ENCODE measurements at places on chromosomes 12 and 14.

DNA sequence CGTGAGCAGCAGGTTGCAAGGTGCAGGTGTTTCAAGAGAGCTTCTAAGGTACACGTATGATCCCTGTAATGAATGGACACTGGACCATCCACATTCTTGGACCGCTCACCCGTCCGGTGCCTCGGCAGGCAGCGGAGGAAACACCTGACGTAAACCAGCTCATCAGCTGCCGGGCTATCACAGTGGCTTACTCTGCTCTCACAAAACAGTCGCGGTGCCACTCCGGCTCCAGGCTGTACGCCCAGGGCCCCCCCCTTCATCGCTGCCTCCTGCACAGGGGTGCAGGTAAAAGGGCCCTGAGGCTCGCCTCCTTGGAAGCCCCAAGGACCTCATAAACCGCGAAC is 436 bp downstream of the VPS33A start:
- DNase-seq: peak; percentile 46

- DNase-seq: no peak
Observed at GRCh38 chr12:100963381-100963780, 168.8 kb downstream of the ANO4 start.

DNA sequence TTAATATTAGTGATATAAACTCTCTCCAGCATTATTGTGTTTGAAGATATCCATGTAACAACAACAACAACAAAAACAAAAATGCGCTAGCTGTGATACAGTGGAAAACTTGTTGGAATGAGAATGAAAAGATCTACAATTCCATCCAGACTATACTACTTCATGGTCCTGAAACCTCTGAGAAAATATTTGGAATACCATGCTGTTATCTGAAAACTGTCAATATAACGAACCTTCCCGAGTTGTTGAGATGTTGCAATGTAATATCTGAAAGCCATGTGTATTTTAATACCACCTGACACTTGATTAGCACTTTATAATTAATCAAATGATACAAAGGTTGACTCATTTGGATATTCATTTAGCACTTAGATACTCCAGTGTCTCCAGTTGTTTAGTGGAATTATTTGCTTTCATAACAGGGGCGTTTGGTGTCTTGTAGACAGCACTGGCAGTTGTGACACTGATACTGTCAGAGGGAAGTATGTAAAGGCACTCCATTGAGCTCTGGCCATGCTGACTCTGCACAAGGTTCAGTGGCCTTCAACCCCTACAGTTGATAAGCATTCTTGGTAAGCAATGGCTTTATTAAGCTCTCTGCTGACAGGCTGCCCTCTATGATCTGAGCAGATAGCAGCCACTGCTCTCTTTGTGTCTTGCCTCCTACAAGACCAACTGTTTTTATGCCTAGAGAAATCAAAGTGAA is 447.1 kb upstream of the SEL1L start:
- DNase-seq: no peak

DNA sequence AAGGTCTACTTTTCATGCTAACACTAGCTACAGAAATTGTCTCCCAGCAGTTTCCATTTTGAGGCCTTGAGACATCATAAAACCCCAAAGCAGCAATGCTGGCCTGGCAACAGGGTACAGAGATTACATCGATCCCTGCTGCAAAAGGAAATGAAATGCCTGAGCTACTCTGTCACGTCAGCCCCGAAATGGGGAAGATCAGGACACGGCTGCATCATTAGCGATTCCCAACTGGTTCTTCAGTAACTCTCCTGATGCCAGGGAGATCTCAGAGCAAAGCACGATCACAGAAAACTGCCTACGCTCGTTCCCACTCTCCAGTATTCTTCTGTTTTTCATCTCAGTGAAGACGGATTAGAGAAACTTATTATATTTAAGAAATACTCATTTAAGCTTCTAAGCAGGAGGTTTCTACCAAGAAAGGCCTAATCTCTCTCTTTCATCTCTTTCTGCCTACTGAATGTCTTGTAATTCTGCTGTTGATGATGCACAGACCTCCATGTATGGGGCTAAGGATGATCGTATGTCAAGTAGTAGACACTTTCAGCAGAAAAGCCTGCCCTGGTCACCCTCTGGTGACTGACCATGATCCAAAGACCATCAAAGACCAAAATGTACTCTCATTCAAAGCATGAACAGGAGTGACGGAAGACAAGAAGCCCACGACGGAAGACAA is 168.5 kb downstream of the RIMBP2 start:
- DNase-seq: no peak

DNA sequence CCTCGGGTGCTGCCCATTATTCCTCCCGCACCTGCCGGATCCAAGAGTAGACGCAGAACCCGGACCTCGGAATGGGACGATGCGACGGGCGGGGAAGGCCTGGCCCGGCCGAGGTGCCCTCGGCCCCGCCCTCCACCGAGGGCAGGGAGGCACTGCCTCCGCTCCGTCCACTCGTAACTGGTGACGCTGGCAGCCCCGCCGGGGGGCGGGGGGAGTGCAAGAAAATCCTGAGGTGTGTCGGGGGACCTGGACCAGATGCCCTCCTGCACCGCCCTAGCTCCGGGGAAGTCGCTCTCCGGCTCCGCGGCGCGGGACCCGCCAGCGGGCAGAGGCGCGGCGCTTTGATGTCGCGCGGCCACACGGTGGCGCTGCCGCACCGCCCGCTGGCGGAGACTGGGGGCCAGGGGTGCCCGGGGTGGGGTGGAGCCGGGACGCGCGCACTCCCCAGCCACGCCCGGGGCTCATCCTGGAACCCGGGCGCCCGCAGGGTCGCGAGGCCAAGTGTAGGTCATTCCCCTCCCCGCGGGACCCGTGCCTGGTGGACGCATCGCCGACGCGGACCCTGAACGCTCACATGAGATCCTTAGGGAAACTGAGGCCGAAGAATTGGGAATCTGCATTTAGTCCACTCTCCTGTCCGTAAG is 202.8 kb downstream of the TTC8 start:
- DNase-seq: peak; percentile 75

- no peak for DNase-seq
Observed at GRCh38 chr14:102544046-102544746, 34.6 kb upstream of the ANKRD9 start.

DNA sequence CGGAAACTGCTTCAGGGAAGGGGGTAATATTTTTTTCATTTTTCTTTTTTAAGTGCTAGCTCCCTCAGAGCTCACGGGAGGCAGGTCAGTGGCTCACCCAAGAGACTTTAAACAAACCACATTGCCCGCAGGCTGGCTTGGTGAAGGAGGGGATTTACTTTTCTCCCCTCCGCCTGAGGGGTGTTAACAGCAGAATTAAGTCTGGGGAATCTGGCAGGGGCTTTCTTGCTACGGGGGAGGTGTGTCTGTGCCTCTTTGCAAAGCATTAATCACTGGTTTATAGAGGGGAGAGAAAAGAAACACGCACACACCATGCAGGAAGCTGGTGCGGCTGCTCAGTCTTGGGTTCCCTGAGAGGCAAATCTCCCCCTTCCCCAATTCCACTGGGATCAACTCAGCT is 26.2 kb upstream of the TBX3 start:
- DNase-seq: no peak

- no peak for DNase-seq
Observed at GRCh38 chr12:1844223-1844622, 23.9 kb downstream of the LRTM2 start.

DNA sequence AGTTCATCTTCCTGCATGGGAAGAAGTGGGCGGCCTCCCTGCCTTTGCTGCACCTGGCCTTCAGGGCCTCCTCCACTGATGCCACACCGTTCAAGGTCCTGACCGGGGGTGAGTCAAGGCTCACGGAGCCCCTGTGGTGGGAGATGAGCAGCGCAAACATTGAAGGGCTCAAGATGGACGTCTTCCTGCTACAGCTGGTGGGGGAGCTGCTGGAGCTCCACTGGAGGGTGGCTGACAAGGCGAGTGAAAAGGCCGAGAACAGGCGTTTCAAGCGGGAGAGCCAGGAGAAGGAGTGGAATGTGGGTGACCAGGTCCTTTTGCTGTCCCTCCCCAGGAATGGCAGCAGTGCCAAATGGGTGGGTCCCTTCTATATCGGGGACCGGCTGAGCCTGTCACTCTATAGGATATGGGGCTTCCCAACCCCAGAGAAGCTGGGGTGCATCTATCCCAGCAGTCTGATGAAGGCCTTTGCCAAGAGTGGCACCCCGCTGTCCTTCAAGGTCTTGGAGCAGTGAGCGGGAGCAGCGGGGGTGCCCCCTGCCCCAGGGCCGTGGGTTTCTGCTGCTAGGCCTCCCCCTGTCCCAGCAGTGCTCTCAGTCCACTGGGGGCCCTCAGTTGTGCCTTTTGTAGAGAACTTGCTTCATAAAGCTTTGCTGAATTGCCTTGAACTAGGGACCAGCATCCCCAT is 12.4 kb downstream of the CBLN3 start:
- DNase-seq: no peak

- DNase-seq: peak; percentile 62
Observed at GRCh38 chr14:93994919-93995682, 2.0 kb upstream of the CCDC197 start.

DNA sequence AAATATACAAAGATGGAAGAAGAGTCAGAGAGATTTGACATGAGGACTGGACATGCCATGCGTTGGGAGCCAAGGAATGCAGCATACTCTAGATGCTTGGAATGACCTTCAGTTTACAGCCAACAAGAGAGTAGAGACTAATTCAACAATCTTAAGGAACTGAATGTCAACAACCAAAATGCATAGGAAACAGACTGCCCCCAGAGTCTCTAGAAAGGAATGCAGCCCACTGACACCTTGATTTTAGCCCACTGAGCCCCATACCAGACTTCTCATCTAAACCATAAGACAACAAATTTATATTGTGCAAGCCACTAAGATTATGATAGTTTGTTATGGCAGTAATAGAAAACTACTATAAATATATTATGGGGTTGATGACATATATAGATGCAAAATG is 611.2 kb downstream of the RPS29 start:
- DNase-seq: no peak

DNA sequence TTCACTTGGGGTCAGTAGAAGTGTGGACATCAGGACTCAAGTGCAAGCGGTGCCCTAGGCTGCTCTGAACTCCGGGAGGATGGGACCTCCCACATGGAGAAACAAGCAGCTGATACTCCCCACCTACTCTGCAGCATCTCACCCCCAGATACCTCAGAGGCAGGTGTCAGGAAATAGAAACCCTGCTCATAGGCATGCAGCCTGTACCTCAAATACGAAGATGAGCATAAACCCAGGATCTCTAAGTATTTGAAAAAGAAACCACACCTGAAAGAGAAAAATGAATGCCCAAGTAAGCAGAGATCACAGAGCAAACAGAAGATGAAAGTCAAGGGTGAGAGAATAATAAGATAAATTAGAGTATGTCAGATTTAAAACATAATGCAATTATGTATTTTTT is 75.6 kb upstream of the WSCD2 start:
- DNase-seq: no peak

DNA sequence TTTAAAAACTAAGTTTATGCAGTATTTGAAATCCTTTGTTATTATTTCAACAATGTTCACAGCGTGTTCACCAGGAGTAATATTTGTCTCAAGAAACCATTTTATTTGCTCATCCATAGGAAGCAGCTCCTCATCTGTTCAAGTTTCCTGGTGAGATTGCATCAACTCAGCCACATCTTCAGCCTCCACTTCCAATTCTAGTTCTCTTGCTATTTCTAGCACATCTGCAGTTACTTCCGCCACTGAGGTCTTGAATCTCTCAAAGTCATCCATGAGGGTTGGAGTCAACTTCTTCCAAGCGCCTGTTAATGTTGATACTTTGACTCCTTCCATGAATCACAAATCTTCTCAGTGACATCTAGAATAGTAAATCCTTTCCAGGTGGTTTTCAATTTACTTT is 18.0 kb downstream of the CLEC9A start:
- DNase-seq: no peak

GRCh38 chr14:64700894-64701293 is 3.3 kb upstream of the PLEKHG3 start:
- no peak for DNase-seq

GRCh38 chr14:67641902-67642749 is 22.4 kb downstream of the ARG2 start:
- DNase-seq: no peak

GRCh38 chr14:32865827-32866376 is 72.8 kb upstream of the NPAS3 start:
- no peak for DNase-seq

DNA sequence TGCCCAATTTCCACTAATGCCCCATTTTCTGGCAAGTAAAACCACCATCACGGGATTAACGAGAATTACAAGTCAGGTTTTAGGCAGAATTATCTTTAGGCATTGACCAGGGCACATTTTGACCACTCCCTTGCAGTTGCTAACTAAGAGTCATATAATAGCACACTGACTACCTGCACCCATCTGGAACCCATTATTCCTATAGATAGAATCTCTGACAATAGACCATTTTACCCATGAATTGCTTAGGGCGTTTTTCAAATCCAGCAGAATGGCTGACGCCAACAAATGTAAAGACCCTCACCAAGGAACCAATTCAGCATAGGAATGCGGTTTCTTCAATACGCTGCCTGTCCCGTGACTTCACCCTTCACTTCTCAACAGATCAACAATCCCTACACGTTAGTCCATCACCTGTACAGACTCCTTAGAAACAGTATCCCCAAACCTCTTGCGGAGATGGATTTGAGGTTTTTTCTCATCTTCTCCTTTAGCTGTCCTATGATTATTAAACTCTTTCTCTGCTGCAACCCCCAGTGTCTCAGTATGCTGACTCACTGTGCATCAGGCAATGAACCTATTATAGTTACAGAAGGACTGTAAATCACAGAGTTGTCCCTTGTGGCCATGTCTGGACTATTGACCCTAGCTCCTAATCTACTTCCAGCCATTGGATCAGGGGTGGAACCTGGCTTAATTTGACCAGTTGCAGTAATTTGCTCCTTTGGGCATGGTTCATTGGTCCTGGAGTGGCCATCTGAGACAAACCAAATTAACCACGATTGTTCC is 177.3 kb upstream of the PLXNC1 start:
- no peak for DNase-seq

DNA sequence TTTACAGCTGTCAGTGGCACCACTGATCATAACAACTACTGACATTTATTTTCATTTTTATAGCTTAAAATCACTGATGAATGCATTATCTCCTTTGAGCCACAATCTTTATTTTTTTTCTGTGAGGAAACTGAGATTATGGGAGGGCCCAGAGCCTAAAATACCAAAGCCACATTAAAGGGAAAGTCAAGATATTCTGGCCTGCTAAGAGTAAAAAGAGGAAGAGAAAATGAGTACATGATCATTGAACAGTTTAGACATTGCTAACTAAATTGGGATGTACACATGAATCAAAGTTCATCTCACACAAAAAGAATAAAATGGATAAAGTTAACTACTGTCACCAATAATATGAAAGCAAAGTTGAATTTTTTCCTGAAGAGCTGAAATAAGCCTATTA is 170.5 kb upstream of the GARIN2 start:
- no peak for DNase-seq
